Activated CD4-positive, alpha-beta T cell treated with anti-CD3 and anti-CD28 coated beads for 36 hours (primary cell): ENCODE measurements at places on chromosomes 5 and 9.
A peak's percentile ranks its signal among the peaks of the same experiment; 100 is the strongest.

DNA sequence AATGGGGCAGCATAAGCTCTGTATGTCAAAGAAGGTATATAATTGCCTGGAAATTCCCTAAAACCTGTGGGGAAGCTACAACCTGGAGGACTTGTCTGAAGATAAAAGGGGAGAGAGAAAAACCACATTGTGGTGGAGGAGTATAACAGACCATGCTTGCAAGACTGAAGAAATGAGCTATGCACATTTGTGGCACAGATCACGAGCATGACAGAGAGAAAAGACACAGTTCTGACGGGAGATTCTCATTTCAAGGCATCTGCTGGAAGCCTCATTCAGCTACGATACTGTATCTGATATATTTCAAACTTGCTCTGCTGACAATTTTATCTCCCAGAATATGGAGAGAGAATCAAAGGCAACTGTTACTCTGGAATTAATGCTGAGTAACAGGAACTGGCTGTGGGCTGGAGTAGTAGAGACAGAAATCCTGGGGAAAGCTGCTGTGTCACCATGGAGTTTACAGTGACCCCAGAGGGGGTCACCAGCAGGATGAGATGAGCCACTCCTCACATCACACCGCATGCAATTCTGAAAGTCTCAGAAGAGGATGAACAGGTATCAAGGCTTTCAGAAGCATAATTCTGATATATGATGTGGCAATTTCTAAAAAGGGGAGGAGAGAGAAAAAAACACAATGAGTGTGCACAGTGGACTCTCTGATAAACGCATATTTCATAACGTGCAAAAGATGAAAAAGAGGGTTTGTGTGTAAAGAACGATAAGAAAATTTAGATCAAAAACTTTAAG lies 528.8 kb downstream of the IRX1 start:
- no peaks in the 10 kb centered on the region for H3K36me3 ChIP-seq
- no peak overlapping the region for H3K4me3 ChIP-seq
- no peaks in the 10 kb centered on the region for H3K27me3 ChIP-seq

DNA sequence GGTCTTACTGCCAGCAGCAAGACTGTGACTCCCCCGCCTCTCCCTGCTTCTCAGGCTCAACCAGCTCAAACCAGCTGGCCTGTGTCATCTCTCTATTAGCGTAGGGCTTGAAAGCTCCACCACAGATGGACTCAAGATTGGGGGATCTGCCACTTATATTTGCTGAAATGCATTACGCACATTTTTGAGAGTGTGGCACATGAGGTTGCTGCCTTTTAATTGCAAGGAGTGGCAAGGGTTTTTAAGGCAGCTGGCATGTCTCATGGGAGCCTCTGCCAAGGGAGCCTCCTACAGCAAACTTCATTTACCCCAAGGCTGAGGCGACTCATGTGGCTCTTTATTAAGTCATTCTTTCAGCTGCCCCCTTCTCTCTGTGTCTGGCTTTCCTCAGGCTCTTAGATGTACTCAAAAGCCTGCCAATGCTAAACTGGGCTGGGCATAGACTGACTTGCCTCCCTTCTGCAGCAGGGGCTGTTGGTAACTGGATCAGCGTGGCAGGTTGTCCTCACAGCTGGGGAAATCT lies 219.3 kb downstream of the SMARCA2 start:
- no peak overlapping the region for H3K27ac ChIP-seq
- H3K4me1 ChIP-seq: no peaks in the 10 kb centered on the region
- no peak overlapping the region for H3K4me3 ChIP-seq
- no peak for DNase-seq

DNA sequence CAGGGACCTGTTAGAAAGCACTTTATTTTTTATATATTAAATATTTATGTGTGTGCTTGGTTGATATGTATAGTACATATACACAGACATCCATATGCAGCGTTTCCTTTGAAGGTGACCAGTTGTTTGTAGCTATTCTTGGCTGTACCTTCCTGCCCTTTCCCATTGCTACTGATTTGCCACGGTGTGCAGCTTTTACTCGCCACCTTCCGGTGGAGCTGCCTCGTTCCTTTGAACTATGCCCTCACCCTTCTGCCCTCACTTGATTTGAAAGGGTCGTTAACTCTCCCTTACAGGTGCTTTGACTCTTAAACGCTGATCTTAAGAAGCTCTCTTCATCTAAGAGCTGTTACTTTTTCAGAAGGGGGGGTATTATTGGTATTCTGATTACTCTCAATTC lies 20.5 kb downstream of the RGMB start:
- peaks cover 2% of the 10 kb centered on the region for H3K36me3 ChIP-seq
- no peak for DNase-seq
- H3K4me1 ChIP-seq: peaks cover 9% of the 10 kb centered on the region
- H3K27ac ChIP-seq: no peak overlapping the region
- H3K4me3 ChIP-seq: no peak overlapping the region

DNA sequence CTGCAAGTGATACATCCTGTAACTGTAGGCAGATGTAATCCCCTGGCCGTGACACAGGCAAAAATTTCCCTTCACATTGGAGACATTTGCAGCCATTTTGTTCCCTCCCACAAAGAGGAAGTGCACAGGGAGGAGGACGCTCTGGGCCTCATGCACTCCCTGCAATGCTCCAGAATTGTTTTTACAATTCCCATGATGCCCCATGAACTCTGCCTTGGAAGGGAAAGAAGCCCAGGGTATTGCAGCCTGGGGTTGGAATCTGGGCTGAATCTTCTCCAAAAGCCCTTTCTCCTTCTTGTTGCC lies 491.7 kb downstream of the CCDC171 start:
- DNase-seq: no peak
- H3K27ac ChIP-seq: no peak overlapping the region
- H3K27me3 ChIP-seq: no peaks in the 10 kb centered on the region
- no peaks in the 10 kb centered on the region for H3K4me1 ChIP-seq

- H3K27ac ChIP-seq: no peak overlapping the region
- no peaks in the 10 kb centered on the region for H3K36me3 ChIP-seq
- H3K4me3 ChIP-seq: no peak overlapping the region
- H3K27me3 ChIP-seq: no peaks in the 10 kb centered on the region
These were observed 111.6 kb downstream of the SNX18 start for GRCh38 chr5:54629115-54629514.

GRCh38 chr9:95815961-95816360 lies 59.5 kb upstream of the ERCC6L2 start:
- H3K4me1 ChIP-seq: no peaks in the 10 kb centered on the region
- no peak for DNase-seq
- no peak overlapping the region for H3K27ac ChIP-seq
- H3K4me3 ChIP-seq: no peak overlapping the region
- no peaks in the 10 kb centered on the region for H3K27me3 ChIP-seq
- peaks cover 3% of the 10 kb centered on the region for H3K36me3 ChIP-seq

GRCh38 chr5:96033116-96033515 lies 71.5 kb upstream of the ELL2 start:
- H3K36me3 ChIP-seq: no peaks in the 10 kb centered on the region
- H3K27ac ChIP-seq: no peak overlapping the region
- H3K4me1 ChIP-seq: no peaks in the 10 kb centered on the region
- H3K27me3 ChIP-seq: peaks cover 4% of the 10 kb centered on the region

GRCh38 chr9:92508018-92508820 lies 25.9 kb upstream of the ASPN start:
- no peak overlapping the region for H3K4me3 ChIP-seq
- no peak overlapping the region for H3K27ac ChIP-seq
- no peak for DNase-seq
- no peaks in the 10 kb centered on the region for H3K36me3 ChIP-seq

- no peak overlapping the region for H3K27ac ChIP-seq
- H3K27me3 ChIP-seq: no peaks in the 10 kb centered on the region
- peaks cover 8% of the 10 kb centered on the region for H3K36me3 ChIP-seq
- peaks cover 14% of the 10 kb centered on the region for H3K4me1 ChIP-seq
- no peak for DNase-seq
These were observed 197.5 kb downstream of the MAPKAP1 start for GRCh38 chr9:125509476-125509875.

DNA sequence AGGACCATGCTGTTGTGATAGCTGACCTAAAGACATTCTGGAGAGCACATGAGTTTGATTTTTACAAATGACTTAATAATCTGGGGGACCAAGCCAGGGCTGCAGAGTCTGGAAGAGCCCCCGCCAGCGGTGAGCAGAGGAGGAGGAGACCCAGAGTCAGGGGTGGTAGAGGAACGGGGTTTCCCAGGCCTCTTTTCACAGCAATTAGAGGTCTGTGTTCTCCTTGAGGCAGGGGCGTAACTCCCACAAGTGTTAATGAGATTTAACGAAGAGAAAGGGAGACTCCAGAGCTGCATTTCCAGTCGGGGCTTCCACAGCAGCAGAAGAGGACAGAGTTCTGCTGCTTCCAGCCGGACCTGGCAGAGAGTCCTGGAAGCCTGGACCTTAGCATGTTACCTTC lies 137.9 kb upstream of the SLC24A2 start:
- no peaks in the 10 kb centered on the region for H3K36me3 ChIP-seq
- peaks cover 15% of the 10 kb centered on the region for H3K4me1 ChIP-seq
- peaks cover 16% of the 10 kb centered on the region for H3K27me3 ChIP-seq
- H3K27ac ChIP-seq: no peak overlapping the region
- no peak for DNase-seq
- H3K4me3 ChIP-seq: no peak overlapping the region

GRCh38 chr5:97918620-97919019 lies 735.6 kb upstream of the RIOK2 start:
- no peaks in the 10 kb centered on the region for H3K36me3 ChIP-seq
- no peaks in the 10 kb centered on the region for H3K4me1 ChIP-seq
- H3K27me3 ChIP-seq: peaks cover 2% of the 10 kb centered on the region
- DNase-seq: no peak

DNA sequence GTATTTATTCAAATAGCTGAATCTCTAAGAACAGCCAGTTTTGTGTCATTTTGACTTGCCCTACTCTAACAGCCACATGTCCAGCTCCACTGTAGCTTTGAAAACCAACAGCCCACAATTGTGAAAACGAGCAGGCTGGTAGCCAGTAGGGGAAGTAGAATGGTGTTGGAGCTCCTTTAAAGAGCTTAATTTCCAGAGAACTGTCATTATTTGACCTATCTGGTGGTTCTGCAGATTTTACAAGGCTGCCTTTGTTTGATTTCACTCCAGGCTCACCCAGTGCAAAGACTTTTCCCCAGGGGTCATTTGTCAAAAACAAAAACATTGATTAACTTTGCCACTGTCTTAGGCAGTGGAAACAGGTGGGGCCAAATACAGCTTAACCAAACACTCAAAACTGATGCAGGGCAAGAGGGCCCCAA lies 3.2 kb upstream of the PJA2 start:
- DNase-seq: no peak
- peaks cover 3% of the 10 kb centered on the region for H3K36me3 ChIP-seq
- H3K4me1 ChIP-seq: peaks cover 15% of the 10 kb centered on the region
- no peak overlapping the region for H3K4me3 ChIP-seq
- H3K27me3 ChIP-seq: no peaks in the 10 kb centered on the region
- H3K27ac ChIP-seq: peak overlapping the region; percentile 42

GRCh38 chr9:31137176-31138160 lies 1247.0 kb upstream of the ACO1 start:
- peaks cover 6% of the 10 kb centered on the region for H3K4me1 ChIP-seq
- H3K36me3 ChIP-seq: no peaks in the 10 kb centered on the region
- H3K27me3 ChIP-seq: no peaks in the 10 kb centered on the region
- H3K27ac ChIP-seq: no peak overlapping the region
- no peak overlapping the region for H3K4me3 ChIP-seq

GRCh38 chr9:80874276-80874675 lies 815.1 kb downstream of the TLE1 start:
- no peak overlapping the region for H3K27ac ChIP-seq
- no peak overlapping the region for H3K4me3 ChIP-seq
- no peaks in the 10 kb centered on the region for H3K4me1 ChIP-seq
- no peaks in the 10 kb centered on the region for H3K36me3 ChIP-seq
- no peaks in the 10 kb centered on the region for H3K27me3 ChIP-seq

GRCh38 chr5:170451747-170452365 lies 52.0 kb upstream of the KCNIP1 start:
- no peaks in the 10 kb centered on the region for H3K4me1 ChIP-seq
- H3K4me3 ChIP-seq: no peak overlapping the region
- no peak for DNase-seq
- H3K36me3 ChIP-seq: no peaks in the 10 kb centered on the region

GRCh38 chr5:170576602-170577535 lies 73.0 kb downstream of the KCNIP1 start:
- H3K36me3 ChIP-seq: no peaks in the 10 kb centered on the region
- no peak overlapping the region for H3K4me3 ChIP-seq
- H3K27me3 ChIP-seq: peaks cover 64% of the 10 kb centered on the region
- H3K4me1 ChIP-seq: peaks cover 11% of the 10 kb centered on the region

DNA sequence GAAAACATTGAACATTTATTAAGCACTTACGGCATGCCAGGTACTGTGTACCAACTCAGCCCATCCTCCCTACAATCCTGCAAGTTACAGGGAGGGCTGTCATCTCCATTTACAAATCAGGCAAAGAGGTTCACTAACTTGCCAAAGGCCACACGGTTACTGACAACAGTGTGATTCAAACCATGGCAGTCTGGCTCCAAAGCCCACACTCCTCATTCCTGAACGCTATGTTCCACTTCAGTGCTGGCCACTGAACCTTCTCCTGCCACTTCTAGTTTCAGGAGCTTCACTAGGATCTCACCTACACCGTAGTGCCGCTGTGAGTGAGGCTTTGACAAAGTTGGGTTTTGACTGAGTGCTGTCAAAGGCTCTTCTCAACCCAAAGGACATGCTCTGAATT lies 7.2 kb upstream of the LIFR start:
- peaks cover 26% of the 10 kb centered on the region for H3K27me3 ChIP-seq
- H3K4me1 ChIP-seq: no peaks in the 10 kb centered on the region
- no peak overlapping the region for H3K27ac ChIP-seq
- no peak for DNase-seq
- H3K36me3 ChIP-seq: no peaks in the 10 kb centered on the region

- H3K4me1 ChIP-seq: peaks cover 18% of the 10 kb centered on the region
- DNase-seq: no peak
- no peaks in the 10 kb centered on the region for H3K36me3 ChIP-seq
- peak overlapping the region; percentile 66 for H3K4me3 ChIP-seq
These were observed 852 bp downstream of the ARHGEF37 start for GRCh38 chr5:149581931-149582768.
